Ovary (tissue), 10 donors: ENCODE measurements at places on chromosomes 2 and 18. TPM values are rescaled to one million over a fixed set of nuclear protein-coding genes. Genes with fewer than 3 reads are reported as not detected.

DNA sequence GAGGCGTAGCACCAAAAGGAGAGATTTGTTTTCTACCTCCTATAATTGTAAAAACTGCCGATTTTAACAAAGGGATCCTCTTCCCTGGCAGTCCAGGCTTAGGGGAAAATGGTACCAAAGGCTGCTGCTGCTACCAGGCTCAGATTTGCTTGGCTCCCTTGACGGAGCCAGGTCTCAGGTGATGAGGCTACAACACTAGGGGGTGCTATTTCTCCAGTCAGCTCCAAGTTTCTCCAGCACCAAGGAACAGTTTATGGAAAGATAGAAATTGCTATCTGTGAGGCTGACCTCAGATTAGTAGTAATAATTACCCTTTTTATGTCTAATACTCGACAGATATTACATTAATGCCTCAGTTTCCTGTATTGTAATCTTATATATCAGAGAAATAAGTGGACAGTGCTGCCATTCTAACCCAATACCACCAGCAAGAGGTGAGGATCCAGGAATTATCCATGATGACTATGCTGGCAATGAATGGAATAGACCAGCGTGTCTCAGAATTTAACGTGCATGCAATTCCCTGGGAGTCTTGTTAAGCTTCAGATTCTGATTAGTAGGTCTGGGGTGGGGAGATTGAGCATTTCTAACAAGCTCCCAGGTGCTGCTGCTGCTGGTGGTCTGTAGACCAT lies 111.3 kb downstream of the ESCO1 start:
- DNase-seq: no peak

GRCh38 chr2:67215214-67216055 lies 181.7 kb upstream of the ETAA1 start:
- no peak for DNase-seq

- no peak for DNase-seq
Observed at GRCh38 chr2:59752512-59752911, 800.9 kb downstream of the BCL11A start.

DNA sequence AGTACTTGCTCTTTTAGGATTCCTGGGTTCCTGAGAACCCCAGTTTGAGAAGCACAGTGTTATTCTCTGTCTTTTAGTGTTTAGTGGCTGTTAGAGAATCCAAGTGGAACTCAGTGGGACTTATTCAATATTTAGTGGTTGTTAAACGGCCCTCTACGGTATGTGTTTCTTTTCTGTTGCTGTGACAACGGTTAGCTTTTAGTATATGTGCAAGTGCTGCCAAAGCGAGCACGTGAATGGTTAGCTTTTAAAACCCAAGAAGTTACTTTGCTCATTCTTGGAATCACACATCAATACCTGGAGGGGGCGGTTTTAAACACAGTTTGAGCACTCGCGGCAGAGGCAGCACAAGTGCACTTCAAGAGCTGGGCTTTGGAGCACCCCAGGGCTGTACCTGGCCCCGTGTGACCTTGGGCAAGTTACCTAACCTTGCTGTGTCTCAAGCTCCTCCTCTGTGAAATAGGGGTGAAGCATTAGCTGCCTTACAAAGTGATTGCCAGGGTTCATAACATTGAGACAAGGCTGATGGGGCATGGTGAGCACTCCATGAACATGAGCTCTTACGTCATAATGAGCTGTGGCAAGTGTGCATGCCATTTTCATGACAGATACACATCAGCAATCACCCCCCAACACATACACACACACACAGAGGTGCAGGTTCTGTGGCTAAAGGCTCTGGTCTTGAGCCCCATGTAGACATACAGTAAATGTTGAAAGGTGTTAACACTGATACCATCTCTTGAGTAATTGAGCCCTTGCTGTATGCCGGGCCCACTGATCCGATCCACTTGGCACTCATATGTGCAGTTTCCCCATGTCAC lies 234.1 kb downstream of the ALPK2 start:
- no peak for DNase-seq

- DNase-seq: no peak
Observed at GRCh38 chr2:65580824-65581223, 148.4 kb upstream of the SPRED2 start.

GRCh38 chr2:13826314-13826853 lies 806.1 kb upstream of the LRATD1 start:
- DNase-seq: no peak

- DNase-seq: peak; percentile 58
Observed at GRCh38 chr18:7568426-7568825, 1.3 kb downstream of the PTPRM start.

- DNase-seq: no peak
Observed at GRCh38 chr2:24076849-24077534, 866 bp upstream of the SF3B6 start.

DNA sequence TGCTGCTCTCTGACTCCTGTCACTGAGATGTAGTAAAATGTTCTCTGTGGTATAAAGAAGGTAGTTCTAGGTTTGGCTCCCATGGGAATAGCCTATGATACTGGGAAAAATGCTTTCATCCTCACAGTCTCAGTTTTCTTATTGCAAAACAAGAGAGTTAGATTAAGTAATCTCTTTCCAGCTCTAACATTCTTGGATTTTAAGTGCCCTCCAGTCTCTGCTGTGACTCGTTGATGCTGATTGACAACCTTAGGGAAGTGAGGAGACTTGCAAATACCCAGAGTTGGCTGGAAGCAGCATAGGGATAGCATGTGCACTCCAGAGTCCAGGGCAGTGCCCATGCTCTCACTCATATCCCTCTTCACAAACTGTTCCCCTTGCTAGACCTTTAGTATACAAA lies 534.9 kb downstream of the SLC4A3 start:
- DNase-seq: no peak

DNA sequence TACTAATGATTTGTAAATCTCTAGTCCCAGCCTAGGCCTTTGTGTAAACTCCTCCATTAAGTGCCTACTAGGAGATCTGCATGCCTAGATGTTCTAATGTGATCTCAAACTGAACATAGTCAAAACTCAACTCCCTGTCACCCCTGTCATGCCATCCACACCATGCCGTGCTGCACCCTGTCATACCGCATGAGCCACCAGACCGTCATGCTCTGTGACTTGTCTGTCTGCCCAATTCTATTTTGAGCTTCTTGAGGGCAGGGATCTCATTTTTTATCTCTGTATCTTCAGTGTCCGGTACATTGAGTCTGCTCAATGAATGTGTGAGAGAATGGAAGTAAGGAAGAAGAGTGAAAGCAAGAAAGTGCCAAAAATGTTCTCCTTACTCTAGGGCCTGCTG lies 35.5 kb downstream of the GREB1L start:
- no peak for DNase-seq

- DNase-seq: peak; percentile 23
Observed at GRCh38 chr2:128315829-128316776, 2.6 kb downstream of the HS6ST1 start.

Gene SERPINB13
- not detected for total RNA-seq

Gene REG3A
- not detected for total RNA-seq

Gene PIAS2
- total RNA-seq: 40.6 TPM

Gene KCNF1
- not detected for total RNA-seq

Gene ZNF521
- 44.1 TPM for total RNA-seq

Gene SP9
- total RNA-seq: not detected

Gene TMEM169
- total RNA-seq: 0.25 TPM

Gene ACVR2A
- total RNA-seq: 21.4 TPM
